Activated naive CD4-positive, alpha-beta T cell treated with anti-CD3 and anti-CD28 coated beads, Interleukin-2, amount 10 ng/mL, durations not matched to agents 7 days and 5 days (primary cell): ENCODE measurements at places on chromosomes 13 and 19.

DNA sequence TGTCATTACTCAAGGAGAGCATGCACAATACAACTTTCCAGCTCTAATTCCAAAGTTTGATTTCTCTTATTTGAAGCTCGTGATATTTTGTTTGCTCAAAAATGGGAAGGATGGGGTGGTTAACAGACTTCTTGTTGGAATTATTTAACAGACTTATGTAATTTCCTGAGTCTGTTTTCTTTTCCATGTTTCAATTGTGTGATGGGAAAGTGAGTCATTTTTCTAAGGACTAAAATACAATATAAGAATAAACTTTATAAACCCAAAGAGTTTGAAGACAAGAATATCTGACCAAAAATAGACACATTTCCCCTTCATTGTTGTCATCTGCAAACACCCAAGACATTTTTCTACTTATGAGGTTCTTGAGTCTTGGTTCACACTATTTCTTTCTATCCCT is 211.8 kb upstream of the SLITRK5 start:
- no peak for DNase-seq

- no peak for DNase-seq
Observed at GRCh38 chr19:9868983-9869617, 34.0 kb downstream of the PIN1 start.

DNA sequence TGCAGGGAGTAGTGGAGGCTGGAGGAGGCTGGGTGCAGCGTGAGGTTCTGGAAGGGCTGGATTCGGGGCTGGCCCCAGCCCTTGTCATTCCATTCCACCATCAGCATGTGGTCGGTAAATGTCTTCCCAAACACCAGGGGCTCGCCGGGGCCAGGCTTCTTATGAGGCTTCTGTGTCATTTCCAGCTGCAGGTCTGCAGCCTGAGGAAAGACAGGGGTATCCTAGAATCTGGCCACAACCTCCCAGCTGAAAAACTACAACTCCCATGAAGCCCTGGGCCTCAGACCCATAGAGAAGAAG is 4.4 kb downstream of the BCAT2 start:
- DNase-seq, result peak; percentile 68

GRCh38 chr13:25034173-25034572 is 61.8 kb upstream of the PABPC3 start:
- DNase-seq, result no peak

GRCh38 chr13:22455036-22455435 is 725.7 kb upstream of the SGCG start:
- DNase-seq, result no peak

DNA sequence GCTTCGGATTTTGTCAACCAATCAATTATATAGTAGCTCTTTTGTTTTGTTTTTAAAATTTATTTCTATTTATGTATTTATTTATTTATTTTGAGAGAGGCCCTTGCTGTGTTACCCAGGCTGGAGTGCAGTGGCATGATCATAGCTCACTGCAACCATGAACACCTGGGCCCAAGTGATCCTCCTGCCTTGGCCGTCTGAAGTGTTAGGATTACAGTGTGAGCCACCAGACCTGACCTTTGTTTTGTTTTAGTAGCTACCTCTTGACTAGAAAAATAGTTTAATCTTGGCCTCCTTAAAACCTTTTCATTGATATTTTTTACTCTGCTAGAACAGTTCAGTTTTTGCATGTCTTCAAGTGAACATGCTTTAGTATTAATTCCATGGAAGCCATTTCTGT is 15.1 kb downstream of the GARRE1 start:
- DNase-seq, result no peak

GRCh38 chr13:102856557-102856956 is 10.7 kb downstream of the ERCC5 start:
- no peak for DNase-seq

DNA sequence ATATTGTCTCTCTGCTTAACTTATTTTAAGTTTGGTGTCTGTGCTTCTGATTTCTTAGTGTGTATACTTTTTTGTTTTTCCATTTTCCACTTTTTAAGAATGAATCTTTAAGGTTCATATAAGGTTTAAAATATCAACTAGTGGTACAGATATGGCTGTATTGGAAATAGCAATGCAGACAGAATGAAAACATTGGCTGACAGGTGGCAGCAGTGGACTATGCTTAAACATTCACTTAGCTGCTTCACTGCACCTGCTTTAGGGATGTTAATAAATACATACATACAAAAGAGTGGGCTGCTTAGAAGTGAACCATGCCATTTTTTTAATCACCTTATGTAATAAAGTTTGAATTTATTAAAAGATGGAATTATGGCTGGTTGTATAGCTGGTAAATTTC is 27.3 kb downstream of the TM9SF2 start:
- peak; percentile 74 for DNase-seq

- DNase-seq, result no peak
Observed at GRCh38 chr19:47081095-47081494, 32.5 kb downstream of the ZC3H4 start.
